Activated T-cell treated with anti-CD3 and anti-CD28 coated beads, Interleukin-2, amount 50 U/mL, for 72 hours (primary cell): ENCODE measurements at places on chromosomes 3 and 15. TPM values are rescaled to one million over a fixed set of nuclear protein-coding genes. Genes with fewer than 3 reads are reported as not detected.

DNA sequence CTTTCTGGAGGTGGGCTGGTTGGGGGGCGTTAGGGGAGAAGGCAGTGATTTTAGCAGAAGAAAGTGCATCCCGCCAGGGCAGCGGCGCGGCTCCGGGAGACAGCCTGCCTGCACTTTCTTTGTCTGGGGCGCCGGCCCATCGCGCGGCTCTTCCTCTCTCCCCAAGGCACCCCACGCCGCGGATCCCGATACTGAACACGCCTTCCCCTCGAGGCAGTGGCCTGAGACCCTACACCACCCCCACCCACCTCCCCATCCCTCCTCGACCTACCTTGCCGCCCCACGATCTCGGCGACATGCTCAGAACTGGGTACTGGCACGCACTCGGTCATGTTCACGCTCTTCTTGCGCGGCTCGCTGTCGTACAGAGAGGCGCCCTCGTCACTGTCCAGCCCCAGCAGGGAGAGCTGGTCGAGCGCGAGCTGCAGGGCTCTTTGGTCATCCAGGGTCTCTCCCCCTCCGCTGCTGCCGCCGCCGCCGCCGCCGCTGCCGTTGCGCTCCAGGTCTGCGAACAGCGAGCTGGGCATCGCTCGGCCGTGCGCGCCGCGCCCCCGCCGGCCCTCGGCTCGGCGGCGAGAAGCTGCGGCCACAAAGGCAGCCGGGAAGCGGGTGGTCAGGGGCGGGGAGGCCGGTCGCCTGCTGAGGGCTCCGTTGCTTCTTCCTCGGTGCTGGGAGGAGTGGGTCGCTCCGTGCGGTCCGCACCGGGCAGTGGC lies 483 bp downstream of the MEX3B start:
- peak; percentile 32 for DNase-seq
- H3K27me3 ChIP-seq, result peaks cover 25% of the 10 kb centered on the region
- H3K27ac ChIP-seq, result no peak overlapping the region

The KBTBD12 gene
- not detected for total RNA-seq

The CYP1A1 gene
- total RNA-seq, result 5.4 TPM

GRCh38 chr3:16243706-16244490 lies 20.8 kb downstream of the DPH3 start:
- H3K27ac ChIP-seq, result peak overlapping the region; percentile 3
- no peaks in the 10 kb centered on the region for H3K27me3 ChIP-seq
- no peak for DNase-seq
- H3K36me3 ChIP-seq, result no peaks in the 10 kb centered on the region
- peaks cover 26% of the 10 kb centered on the region for H3K4me1 ChIP-seq
- H3K4me3 ChIP-seq, result no peak overlapping the region

The CTXN2 gene
- not detected for total RNA-seq

DNA sequence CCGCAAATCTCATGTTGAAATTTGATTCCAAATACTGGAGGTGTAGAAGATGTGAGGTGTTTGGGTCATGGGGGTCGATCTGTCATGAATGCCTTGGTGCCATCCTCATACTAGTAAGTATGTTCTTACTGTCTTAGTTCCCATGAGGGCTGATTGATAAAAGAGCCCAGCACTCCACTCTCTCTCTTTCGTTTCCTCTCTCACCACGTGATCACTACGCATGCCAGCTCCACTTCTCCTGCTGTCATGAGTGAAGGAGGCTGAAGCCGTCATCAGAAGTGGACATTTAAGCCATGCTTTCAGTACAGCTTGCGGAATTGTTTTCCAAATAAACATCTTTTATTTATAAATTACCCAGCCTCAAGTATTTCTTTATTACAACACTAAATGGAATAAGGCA lies 6.1 kb downstream of the OR5H15 start:
- no peak overlapping the region for H3K4me3 ChIP-seq
- no peak for DNase-seq
- H3K4me1 ChIP-seq, result no peaks in the 10 kb centered on the region
- H3K36me3 ChIP-seq, result no peaks in the 10 kb centered on the region
- H3K27ac ChIP-seq, result no peak overlapping the region

The CYP8B1 gene
- not detected for total RNA-seq

- H3K4me3 ChIP-seq, result no peak overlapping the region
- H3K27ac ChIP-seq, result no peak overlapping the region
- no peaks in the 10 kb centered on the region for H3K4me1 ChIP-seq
- no peaks in the 10 kb centered on the region for H3K36me3 ChIP-seq
- peak; percentile 50 for DNase-seq
- peaks cover 16% of the 10 kb centered on the region for H3K27me3 ChIP-seq
Measured at GRCh38 chr15:77659350-77660321, 26.9 kb upstream of the LINGO1 start.
